ENCODE measurements at places on chromosomes 6 and 20.

GRCh38 chr6:156687789-156688619 lies 89.2 kb upstream of the ARID1B start:
- peak; percentile 23 for DNase-seq

DNA sequence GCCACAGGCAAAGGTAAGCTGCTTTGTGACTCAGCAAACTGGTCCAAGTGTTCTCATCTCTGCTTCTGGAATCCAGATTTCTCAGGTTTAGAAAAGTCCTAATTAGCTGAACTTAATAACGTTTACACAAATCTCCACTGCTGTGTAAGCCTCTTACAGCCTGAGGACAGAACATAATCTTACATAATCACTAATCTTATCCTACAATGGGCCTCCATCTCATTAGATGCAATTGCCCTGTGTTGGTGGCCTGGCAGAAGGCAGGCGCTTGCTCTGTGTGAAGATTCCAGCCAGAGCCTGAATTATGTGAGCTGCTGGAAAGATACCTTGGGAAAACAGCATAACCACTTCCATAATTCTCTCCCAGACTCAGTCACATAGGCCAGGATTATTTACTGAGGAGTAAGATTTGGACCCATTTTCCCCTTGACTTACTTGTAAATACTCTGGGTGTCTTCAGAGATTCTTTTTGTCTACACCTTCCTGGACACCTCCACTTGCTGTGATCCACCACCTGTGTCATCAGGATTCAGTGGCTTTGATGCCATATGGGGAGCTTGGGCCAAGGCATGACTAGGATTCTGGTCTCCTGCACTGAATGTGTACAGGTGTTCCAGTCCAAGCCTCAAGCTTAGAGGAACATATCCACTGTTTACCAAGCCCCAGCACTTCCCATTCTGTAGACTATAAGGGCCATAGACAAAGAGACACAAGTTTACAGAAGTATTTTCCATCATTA lies 104.4 kb downstream of the C6orf118 start:
- DNase-seq = no peak

- DNase-seq = no peak
Observed at GRCh38 chr20:52682237-52682636, 289.9 kb upstream of the TSHZ2 start.

- DNase-seq = no peak
Observed at GRCh38 chr6:100096341-100096740, 102.3 kb upstream of the MCHR2 start.

DNA sequence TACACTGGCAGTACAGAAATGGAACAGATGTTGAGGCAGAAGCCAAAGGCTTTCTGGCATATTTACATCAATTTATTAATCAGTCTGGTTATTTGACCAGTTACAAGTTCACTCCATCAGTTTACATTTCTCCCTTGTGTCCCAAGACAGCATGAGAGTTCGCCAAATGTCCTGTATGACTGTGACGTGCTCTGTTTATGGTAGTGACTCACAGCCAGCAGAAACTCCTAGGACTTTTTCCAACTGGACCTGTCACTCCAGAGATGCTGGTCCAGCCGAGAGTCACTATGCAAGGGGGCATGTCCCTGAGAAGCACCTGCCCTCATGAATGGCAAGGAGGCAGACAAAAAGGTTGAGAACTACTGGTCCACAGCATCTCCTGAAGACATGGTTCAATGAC lies 160.0 kb downstream of the LRFN2 start:
- DNase-seq = no peak

DNA sequence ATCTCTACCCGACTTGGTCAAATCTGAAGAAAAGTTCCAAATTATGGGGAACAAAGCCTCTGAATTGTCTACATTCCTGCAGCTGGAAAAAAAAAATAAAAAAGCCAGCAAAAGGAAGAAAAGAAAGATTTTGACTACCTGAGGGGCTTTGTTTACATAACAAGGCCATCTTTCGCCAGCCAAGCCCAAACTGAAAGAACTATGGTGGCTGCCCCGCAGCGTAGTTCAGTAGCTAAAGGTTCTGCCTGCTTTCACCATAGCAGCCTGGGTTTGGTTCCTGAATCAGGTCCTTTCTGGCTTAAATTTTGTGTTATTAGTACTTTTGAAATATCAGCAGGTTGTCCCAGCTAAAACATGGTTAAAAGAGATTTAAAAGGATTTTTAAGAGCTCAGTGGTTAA lies 35.4 kb downstream of the ZNF133 start:
- no peak for DNase-seq

GRCh38 chr6:158558415-158559306 lies 1.2 kb upstream of the TMEM181 start:
- no peak for DNase-seq

DNA sequence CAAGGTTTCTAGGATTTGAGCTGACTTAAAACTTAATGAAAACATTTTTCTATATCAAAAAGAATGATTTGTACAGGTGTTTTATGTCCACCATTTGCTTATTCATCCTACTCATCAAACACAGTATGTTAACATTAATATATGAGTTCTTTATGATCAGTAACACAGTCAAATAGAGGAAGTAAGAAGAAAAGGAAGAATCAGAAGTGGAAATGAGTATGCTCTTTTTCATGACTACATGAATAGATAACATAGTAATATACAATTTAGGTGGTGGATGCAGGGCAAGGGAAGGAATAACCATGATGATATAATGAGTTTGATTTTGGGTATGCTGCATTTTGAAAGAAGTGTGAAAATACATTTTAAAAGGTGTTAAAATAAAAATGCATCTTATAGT lies 16.5 kb downstream of the KPNA5 start:
- DNase-seq = no peak

DNA sequence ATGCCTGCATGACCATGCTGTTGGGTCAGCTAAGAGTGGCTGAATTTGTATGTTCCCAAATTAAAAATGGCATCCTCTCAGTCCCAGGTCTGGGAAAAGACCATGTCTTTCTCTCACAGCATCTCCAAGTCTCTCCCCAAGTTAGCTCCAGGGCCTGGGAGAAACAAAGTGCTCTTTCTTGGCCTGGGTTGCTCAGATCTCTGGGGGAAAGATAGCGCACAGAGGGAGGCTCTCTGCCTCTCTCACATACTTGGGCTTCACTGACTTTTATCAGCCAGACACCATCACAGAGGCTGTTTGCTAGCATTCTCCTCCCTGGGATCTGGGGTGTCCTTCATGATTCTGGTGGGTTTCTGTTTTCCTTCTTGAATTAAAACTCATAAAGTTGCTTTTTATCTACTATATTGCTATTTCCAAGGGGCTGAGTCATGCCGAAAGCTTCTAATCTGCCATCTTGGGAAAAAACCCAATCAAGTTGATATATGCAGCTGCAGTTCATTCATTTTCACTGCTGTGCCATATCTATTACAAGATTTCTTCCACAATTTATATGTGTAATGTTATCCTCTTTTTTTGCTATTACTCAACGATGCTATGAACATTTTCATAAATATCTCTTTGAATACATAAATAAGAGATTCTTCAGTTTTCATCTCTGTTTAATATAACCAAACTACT lies 190.2 kb downstream of the MOXD1 start:
- no peak for DNase-seq

- no peak for DNase-seq
Observed at GRCh38 chr6:98777762-98778161, 56.6 kb upstream of the POU3F2 start.

DNA sequence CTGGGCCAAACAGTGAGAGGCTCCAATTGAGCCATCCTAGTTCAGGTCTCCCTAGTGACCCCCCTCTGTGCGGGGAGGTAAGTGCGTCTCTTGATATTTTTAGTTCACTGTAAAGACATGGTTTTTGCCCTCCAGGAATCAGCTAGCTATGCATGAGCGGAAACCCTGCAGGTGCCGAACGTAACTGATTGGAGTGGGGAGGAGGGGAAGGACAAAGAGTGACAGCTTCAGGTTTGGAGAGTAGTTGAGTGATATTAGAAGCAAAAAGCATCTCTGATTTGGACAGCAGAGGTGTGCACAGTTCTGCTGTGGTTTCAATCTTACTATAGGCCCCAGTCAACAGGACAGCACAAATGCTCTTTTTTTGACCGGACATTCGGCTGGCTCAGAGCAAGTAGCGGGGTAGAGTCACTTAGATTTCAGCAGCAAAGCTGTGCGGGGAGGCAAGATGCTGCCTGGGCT lies 31.8 kb downstream of the TBC1D7 start:
- peak; percentile 23 for DNase-seq

DNA sequence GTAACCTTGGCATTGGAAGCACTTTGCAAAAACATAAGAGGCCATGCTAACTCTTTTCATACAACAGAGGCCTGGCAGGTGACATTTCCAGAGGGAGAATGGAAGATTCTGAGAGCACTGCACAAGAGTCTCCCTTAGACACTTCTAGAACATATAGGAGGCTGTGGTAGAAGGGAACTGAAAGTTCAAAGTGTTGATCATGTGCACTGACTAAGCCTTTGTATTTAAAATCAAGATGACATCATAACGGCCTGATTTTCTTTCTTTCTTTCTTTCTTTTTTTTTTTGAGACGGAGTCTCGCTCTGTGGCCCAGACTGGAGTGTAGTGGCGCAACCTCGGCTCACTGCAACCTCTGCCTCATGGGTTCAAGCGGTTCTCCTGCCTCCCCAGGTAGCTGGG lies 26.8 kb upstream of the DNAAF9 start:
- no peak for DNase-seq

- no peak for DNase-seq
Observed at GRCh38 chr20:44664131-44664530, 12.6 kb upstream of the ADA start.

DNA sequence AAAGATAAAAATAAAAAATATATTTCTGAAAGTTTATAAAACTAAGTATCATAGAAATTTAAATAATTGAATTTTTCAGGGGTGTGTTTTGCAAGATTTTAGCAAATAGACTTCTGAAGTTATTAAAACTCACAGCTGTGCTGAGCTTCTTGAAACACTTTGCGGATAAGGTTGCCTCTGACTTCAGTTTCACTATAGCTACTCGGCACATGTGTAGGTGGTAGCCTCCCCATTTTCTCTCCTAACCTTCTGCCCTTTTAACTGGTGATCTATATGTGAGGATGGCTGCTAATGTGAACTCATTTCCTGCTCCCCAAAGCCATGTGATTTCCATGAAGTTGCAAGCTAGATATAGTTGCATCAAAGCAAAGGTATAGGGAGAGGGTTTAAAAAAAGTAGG lies 129.3 kb upstream of the STMND1 start:
- no peak for DNase-seq

DNA sequence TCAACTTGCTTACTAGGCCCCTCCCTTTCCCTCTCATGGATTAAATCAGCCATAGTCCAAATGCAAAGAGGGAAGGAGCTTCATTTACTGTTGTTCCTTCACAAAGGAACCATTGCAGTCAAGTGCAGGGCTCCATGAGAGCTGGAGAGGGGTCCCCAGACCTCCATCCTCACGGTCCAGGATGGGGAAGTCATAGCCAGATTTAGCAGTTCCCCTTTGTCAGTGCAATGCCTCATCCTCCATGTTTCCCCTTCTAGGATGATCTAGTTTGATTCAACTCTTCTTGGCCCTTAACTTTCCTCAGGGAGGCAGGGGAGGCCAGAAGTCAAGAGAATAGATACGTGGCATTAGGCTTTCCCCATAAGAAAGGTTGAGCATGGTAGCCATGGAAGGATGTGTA lies 66.5 kb upstream of the FUCA2 start:
- no peak for DNase-seq

DNA sequence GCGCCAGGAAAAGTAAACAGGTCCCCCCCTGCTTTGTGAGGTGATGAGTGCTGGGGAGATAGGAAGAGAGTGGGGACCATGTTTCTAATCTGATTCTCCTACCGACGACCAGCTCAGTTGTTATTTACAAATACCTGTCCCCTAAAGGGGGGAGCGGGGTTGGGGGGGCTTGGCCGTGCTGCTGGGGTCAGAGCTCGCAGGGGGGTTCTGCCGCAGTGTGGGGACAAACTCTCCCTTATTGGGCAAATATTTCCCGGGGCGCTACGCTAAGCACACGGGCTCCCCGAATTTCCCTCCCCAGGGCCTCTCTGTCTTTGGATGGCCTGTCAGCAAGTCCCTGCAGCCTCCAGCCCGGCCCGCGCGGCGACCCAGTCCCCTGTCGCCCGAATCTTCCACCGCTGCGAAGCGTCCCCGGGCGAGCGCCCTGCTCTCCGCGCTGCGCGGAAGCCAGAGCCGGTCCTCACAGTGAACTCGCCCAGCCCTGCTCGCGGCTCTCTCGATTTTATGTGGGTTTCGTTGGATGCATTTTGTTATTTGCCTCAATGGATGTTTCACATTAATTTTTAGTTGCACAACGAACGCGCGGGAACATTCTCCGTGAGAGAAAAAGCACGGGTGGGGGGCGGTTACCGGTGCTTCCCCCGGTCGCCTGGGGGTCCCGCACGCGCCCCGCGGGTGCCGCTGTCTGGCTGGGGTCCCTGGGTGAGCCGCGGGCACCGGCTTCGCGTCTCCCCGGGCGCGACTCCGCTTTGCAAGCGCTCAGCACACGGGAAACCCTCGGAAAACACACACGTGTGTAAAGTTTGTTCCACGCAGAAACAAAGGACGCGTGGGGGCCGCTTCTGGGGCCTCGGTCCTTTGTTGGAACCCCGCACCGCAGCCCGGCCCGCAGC lies 1.5 kb upstream of the STX16 start:
- no peak for DNase-seq

DNA sequence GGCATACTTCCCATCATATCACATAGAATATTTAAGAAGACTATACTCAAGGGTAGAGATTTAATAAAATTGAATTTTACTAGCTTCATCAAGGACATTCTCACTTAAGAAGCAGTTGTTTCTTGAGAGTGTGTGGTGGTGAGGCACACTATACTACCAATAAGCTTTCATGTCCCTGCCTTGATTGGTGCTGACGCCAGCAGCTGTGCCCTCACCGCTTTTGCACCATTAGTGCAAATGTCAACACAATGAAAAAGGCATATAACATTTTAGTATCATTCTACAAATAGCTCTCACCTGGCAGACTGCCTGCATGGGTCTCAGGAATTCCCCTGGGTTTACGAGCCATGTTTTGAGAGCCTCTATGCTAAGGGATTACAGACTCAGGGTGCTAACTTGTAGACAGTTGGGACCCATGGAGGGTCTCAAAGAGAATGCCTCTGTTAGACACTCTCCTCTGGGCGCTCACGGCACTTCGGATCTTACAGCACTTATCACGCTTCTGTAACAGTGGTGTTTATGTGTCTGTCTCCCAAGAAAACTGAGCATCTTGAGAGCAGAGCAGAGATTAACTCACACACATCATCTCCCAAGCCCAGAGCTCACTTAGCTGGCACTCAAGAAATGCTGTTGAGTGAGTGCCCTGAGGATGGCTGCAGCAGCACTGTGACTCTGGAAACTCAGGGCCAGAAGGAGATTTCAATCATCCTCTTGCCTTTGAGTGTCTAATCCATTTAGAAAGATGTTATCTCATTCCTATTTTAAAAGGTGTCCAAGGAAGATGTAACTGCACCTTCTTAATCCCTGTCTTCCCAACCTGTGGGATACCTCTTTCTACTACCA lies 143.3 kb upstream of the GPR6 start:
- no peak for DNase-seq

Data from T47D (cell line).